Naive B cell (primary cell): ENCODE measurements at places on chromosomes 1 and 21. TPM values are rescaled to one million over a fixed set of nuclear protein-coding genes. Genes with fewer than 3 reads are reported as not detected.

C1orf167 gene
- not detected for polyA plus RNA-seq

GRCh38 chr21:45713613-45714012 is 70.1 kb downstream of the PCBP3 start:
- H3K27me3 ChIP-seq = peaks cover 11% of the 10 kb centered on the region
- DNase-seq = no peak
- H3K4me1 ChIP-seq = no peaks in the 10 kb centered on the region
- H3K4me3 ChIP-seq = no peak overlapping the region
- peaks cover 16% of the 10 kb centered on the region for H3K36me3 ChIP-seq

DNA sequence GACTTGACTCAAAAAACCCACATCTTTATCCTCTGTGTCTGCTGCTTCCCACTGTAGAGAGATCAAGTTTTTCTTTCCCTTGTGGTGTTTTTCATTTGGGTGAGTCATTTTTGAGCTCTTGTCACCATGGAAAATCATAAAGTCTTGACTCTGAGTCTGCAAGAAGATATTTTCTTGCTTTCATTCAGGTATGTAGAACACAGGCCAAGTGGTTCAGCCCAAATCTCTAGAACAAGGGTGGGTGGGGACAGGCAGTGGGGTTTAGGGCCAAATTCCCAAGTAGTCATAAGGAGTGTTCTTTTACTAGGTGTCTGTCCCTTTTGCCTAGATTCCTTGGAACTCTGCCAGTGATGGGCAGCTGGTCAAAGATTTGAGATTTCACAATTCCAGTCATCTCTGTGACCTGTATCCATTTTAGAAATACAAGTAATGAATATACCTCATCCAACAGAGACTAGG is 21.5 kb upstream of the ARHGAP29 start:
- H3K27me3 ChIP-seq = peaks cover 10% of the 10 kb centered on the region
- peaks cover 8% of the 10 kb centered on the region for H3K4me1 ChIP-seq
- no peak overlapping the region for H3K27ac ChIP-seq
- H3K36me3 ChIP-seq = no peaks in the 10 kb centered on the region
- DNase-seq = no peak

DNA sequence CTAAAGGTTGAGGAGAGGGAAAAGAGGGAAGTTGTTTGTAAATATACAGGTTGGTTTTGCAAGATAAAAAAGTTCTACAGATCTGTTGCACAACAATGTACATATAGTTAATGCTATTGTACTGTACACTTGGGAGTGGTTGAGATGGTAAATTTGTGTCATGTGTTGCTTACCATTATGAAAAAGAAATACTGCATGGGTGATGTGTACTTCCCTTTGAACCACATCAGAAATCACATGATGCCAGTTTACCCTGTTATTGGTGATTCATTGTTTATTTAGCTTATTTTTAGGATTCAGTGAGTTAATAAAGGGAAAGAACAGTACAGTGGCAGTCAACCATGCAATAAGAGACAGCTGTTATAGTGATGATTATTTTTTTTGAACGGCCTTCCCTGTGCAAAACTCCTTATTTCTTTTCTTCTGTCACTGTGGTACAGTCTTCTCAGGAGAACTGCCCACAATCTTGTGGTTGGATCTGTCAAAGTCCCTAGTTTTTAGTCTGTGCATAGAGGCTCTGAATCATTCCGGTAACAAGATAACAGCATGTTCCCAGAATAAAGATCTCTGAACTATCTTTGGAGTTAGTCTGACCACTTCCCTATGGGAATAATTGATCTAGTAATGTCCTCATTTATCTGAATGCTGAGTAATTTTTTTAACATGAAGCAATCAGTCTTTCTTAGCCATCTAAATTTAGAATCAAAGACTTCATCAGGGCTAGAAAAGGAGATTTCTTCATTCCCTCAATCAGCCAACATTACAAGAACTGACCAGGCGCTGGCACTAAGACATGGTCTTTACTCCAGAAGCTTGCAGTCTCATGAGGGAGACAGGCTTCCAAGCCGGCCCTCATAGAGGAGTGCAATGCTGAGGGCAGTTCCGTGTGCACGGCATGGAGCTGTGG is 84.2 kb downstream of the SH3GLB1 start:
- no peak overlapping the region for H3K27ac ChIP-seq
- peaks cover 7% of the 10 kb centered on the region for H3K4me1 ChIP-seq
- DNase-seq = no peak
- no peaks in the 10 kb centered on the region for H3K27me3 ChIP-seq
- no peaks in the 10 kb centered on the region for H3K36me3 ChIP-seq

GRCh38 chr1:75993661-75994060 is 61.5 kb upstream of the ASB17 start:
- no peaks in the 10 kb centered on the region for H3K4me1 ChIP-seq
- H3K27ac ChIP-seq = no peak overlapping the region
- no peak for DNase-seq
- H3K4me3 ChIP-seq = no peak overlapping the region

DNA sequence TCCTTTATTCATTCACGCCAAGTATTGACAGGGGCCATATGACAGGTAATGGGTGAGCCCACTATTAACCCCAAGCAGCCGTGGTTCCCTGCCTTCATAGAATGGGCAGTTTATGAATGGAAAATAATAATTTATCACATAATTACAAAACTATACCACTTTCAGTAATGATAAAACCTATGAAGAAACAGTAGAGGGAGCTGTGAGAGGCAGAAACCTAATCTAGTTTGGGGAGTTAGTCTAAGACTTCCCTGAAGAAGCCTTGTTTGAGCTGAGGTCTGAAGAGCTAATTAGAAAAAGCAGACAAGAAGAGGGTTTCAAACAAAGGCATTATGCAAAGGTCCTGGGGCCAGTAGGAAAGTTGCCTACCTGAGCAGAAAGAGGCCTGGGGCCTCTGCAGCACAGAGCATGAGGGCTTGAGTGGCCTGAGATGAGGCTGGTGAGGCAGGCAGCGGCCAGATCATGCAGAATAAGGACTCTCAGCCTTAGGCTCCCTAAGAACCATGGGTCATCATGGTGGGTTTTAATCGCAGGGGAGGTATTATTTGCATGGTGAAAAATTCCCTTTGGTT is 142.8 kb downstream of the ATG4C start:
- no peak for DNase-seq
- H3K4me3 ChIP-seq = no peak overlapping the region
- H3K36me3 ChIP-seq = no peaks in the 10 kb centered on the region
- peaks cover 17% of the 10 kb centered on the region for H3K27me3 ChIP-seq
- H3K27ac ChIP-seq = no peak overlapping the region

GRCh38 chr1:62462370-62462769 is 25.5 kb downstream of the USP1 start:
- no peaks in the 10 kb centered on the region for H3K27me3 ChIP-seq
- no peak overlapping the region for H3K4me3 ChIP-seq
- H3K4me1 ChIP-seq = no peaks in the 10 kb centered on the region
- no peak overlapping the region for H3K27ac ChIP-seq
- no peak for DNase-seq
- no peaks in the 10 kb centered on the region for H3K36me3 ChIP-seq

C1QA gene
- polyA plus RNA-seq = not detected

DNA sequence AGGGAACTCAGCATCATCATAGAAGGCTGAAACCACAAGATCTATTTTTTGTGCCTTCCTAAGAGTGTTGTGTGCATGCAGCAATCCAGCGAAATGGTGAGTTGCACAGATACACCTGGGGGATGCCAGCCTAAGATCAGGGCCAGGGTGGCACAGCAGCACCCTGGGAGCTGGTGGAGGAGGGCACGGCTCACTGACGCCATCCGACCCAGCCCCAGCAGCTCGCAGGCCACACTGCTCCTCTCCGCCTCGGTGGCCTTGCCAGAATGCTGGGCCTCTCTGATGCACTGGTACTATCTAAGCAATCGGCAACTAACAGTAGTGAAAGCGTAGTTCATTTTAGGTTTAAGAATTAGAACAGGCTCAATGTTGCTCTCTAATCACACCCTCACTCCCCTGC is 37.8 kb downstream of the CAPZB start:
- DNase-seq = no peak
- H3K27ac ChIP-seq = peak overlapping the region; percentile 71
- no peaks in the 10 kb centered on the region for H3K27me3 ChIP-seq
- H3K4me1 ChIP-seq = peaks cover 78% of the 10 kb centered on the region
- H3K4me3 ChIP-seq = no peak overlapping the region
- H3K36me3 ChIP-seq = no peaks in the 10 kb centered on the region

PGBD5 gene
- polyA plus RNA-seq = not detected

DNA sequence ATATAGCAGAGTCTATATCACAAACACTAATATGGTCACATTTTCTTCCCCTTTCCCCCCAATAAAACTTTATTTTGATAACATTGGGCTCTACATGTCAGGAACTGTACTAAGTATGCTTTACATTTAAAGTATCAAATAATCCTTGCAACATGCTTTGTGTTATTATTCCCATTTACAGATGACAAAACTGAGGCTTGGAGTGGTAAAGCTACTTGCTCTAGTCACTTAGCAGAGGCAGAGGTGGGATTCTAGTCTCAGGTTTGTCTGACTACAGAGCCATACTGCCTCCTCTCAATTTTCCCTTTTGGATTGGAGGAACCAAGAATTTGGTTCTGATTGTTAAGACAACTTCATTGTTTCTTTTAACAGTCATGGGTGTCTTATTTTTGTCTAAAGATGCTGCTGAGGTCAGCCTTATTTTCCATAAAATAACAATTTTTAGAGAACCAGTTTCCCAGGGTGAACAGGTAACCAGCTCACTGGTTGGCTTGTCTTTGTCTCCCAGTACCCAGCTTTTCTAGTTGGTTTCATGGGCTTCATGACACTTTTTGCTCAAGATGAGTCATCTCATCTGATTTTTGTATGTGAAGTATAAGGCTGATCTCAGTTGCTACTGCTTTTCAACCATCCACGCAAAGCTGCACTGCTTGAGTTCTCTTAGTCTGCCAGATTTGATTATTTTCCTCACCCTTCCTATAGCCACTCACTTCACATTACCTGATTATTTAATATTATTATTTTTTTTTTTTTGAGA is 81.0 kb upstream of the ARID1A start:
- peaks cover 18% of the 10 kb centered on the region for H3K4me1 ChIP-seq
- H3K27me3 ChIP-seq = no peaks in the 10 kb centered on the region
- H3K27ac ChIP-seq = no peak overlapping the region
- H3K4me3 ChIP-seq = no peak overlapping the region

GRCh38 chr1:33370301-33370700 is 49.4 kb upstream of the A3GALT2 start:
- H3K4me3 ChIP-seq = no peak overlapping the region
- no peak overlapping the region for H3K27ac ChIP-seq
- DNase-seq = no peak
- peaks cover 13% of the 10 kb centered on the region for H3K27me3 ChIP-seq
- no peaks in the 10 kb centered on the region for H3K36me3 ChIP-seq

RNASEL gene
- polyA plus RNA-seq = 10.1 TPM

ELAPOR1 gene
- polyA plus RNA-seq = not detected

CD48 gene
- polyA plus RNA-seq = 129 TPM
